Activated CD4-positive, alpha-beta T cell treated with anti-CD3 and anti-CD28 coated beads for 1 hour (primary cell): ENCODE measurements at places on chromosomes 12 and 14.
A peak's percentile ranks its signal among the peaks of the same experiment; 100 is the strongest.

DNA sequence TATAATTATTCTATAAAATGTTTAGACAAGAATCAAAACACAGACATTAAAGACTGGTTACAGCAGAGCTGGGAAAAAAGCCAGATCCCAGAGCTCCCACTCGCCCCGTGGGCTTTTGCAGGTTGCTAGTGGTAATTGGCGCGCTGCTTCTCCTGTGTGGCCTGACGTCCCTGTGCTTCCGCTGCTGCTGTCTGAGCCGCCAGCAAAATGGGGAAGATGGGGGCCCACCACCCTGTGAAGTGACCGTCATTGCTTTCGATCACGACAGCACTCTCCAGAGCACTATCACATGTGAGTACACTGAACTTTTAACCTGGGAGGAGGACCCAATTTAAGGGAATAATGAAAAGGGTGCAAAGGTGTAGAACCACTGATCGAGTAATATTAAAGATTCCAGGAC lies 7.5 kb downstream of the TMEM52B start:
- DNase-seq: no peak

DNA sequence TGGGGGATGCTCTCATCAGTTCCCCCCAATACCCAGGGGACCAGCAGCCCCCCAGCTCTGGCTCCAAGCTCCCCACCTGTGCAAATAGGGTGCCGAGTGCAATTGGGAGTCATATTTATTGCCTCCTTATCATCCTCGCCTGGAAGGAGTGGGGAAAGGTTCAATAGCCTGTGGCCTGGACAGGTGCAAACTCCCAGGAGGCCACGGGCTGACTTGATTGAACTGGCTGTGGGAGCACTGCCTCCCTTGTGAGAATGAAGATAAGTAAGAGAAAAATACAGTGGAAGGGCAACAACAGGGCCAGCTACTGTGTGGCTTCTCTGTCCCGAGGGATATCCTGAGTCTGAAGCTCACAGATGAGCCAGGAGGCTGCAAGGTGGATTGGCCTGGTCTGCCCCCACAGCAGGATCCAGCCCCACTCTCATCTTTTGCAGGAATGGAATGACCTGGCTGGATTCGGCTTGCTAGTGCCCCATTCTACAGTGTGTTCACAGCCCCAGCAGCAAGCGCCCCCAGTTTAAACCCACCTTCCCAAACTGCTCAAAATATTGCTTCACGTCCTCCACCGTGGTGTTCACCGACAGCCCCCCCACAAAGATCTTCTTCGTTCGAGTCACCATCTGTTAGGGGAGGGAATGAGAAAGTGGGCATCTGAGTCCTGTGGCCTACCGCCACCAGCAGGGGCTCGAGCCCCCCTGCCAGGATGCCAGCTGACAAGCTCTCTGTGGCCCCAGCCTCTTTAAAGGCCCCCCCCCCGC lies 6.3 kb downstream of the MSI1 start:
- DNase-seq: no peak

- no peak for DNase-seq
Measured at GRCh38 chr14:83992857-83993256, 1537.1 kb upstream of the FLRT2 start.

GRCh38 chr14:61396279-61396678 lies 74.9 kb downstream of the PRKCH start:
- DNase-seq: no peak

DNA sequence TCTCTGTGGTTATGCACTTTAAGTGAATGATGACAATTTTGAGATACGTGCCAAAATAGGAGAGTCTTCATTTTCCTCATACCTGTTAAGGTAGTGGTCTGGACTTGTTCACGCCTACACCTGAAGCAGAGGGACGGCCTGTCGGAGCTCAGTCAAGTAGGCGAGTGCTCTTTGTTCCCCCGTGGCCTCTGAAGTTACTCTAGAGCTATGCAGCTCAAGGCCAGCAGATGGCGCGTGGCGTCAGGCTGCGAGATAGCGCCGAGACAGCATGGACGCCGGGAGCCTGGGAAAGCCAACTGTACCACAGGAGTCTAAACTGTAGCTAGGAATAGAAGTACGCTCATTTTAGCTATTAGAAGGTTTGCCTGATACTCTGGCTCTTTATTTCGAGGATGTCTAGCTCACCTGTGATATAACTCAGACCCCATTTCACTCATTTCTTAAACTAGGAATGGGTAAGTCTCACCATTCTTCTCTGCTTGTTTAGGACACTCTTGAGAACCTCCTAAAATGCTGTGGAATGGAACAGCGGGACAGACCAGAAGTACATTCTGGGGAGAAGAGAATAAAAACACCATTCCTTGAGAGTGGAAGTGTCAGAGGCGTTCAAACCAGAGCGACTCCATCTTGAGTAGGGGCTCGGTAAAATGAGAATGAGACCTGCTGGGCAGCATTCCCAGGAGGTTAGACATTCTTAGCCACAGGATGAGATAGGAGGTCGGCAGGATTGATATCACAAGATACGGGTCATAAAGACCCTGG lies 267.4 kb upstream of the HMGA2 start:
- peak; percentile 34 for DNase-seq

DNA sequence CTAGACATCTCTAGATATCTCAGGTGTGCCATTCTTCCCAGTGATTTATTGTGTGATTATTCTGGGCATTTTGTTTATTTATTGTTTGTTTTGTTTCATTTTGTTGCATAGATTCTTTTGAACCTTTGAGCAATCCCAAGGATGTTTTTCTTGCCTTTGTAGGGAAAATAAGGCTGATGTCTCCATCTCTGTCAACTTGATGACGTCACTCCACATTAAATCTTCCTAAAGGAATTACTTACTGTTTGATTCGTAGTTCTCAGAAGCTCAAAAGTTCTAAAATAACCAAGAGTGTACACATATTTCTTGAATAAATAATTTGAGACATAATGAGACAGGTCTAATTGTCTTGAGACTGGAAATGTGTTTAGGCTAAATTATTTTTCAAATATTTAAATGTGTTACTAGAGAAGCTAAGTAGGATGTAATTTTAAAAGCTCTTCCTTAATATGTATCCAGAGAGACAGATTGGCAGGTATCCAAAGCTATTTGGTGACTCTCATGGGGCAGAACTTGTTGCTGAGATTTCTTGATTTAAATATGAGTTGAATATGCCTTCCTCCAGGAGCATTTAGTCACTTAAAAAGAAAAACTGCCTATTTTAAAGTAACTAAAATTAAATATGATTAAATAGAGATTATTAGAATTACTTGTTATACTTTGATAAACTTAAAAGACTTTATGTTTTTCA lies 128.7 kb downstream of the CNTN1 start:
- no peak for DNase-seq

DNA sequence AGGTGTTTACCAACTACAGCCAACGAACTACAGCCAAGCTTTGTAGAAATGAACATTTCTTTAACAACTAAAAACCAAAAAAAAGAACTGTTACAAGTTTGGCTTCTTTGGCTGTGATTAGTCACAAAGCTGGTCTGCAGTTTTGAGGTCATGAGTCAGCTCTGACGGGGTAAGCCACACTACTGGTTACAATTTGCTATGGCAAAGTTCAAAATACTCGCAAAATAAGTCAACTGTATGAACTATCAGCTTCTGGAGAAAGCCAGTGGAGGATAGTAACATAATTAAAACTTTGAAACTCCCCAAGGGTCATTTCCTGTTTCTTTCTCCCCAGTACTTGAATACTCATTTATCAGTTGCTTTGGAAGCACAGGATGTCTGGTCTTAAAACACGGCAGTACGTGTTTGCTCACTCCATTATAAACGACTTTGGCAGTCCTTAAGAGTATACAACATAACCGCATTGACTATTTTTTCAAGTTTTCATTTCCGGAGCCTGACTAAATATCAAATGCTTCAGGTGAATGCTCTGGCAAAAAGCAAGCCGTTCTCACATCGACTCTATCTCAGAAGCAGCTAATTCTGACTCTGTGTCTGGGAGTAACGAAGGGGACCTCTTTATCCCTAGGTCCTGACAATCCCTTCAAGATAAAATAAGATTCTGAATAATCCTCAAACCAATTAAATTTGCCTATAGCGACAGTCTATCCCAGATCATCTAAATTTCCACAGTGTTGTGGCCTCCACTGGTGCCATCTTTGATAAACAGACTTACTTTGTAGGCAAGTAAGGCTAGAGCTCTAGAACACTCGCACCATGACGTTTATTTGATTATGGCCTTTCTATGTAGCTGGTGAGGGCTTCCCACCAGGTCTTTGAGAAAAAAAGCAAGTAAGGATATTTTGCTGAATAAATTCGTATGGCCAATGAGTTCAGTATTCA lies 10.6 kb downstream of the PHLDA1 start:
- DNase-seq: peak; percentile 46

GRCh38 chr14:69711065-69711464 lies 55.9 kb upstream of the SRSF5 start:
- no peak for DNase-seq

GRCh38 chr14:75404847-75405246 lies 23.0 kb upstream of the JDP2 start:
- DNase-seq: no peak

DNA sequence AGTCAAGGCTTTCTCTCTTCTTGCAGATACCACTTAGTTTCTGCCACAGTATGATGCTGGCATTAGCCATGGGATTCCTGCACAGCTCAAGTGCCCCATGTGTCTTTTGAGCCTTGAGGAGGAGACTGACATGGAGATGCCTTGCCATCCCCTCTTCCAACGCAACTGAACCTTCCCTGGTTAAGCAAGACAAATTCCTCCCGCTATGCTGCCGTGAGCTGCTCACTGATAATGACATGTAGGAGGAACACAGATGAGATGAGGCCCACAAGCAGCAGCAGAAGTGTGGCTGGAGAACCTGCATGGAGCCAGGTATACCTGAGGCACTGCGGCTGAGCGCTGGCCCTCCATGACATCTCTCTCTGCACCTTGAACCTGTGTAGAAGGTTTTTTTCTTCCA lies 15.4 kb upstream of the PPP1R1A start:
- no peak for DNase-seq

DNA sequence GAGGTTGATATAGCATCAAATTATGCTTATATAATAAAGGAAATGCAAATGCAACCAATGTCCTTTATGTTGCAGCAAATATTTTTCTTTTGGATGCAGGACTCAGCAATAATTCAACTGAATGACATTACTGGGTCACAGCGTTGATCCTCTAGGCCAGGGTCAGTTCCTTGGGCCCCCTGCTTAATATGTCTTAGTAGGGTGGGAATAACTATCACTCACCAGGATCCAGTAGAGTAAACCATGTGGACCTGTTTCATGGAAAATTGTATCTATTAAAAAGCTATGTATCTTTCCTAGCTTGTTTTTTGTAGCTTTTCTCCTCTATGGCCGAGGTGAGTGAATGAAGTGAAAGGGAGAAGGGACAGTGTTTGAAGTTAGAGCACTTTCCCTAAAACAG lies 161.5 kb upstream of the SSTR1 start:
- no peak for DNase-seq

- DNase-seq: no peak
Measured at GRCh38 chr12:4734625-4735340, 14.6 kb downstream of the GALNT8 start.

DNA sequence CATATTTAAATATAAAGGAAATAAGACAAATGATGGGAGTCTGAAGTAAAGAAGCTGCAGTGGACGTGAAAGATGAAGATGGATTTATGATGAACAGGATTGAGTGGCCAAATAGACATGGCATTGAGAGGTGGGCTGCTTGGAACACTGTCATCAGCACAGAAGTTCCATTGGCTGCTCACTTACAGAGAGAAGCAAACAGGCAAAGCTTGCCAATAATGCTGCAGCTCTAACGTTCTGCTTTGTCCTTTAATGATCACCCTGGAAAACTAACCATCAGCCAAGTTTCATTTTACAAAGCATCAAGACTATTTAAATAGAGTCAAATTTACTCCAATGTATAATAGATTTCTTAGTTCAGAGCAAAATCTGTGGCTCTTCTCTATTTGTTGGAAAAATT lies 721.4 kb downstream of the TMTC2 start:
- DNase-seq: no peak
